Fibroblast of the aortic adventitia (primary cell): ENCODE measurements at places on chromosomes 1 and 21. TPM values are rescaled to one million over a fixed set of nuclear protein-coding genes. Genes with fewer than 3 reads are reported as not detected.

GRCh38 chr1:61301824-61302657, 219.7 kb downstream of the NFIA start:
- DNase-seq: peak; percentile 88

GRCh38 chr1:3555131-3555920, 56.0 kb downstream of the MEGF6 start:
- no peak for DNase-seq

FAM131C gene
- total RNA-seq: 0.08 and 0.63 TPM in 2 replicates

DNA sequence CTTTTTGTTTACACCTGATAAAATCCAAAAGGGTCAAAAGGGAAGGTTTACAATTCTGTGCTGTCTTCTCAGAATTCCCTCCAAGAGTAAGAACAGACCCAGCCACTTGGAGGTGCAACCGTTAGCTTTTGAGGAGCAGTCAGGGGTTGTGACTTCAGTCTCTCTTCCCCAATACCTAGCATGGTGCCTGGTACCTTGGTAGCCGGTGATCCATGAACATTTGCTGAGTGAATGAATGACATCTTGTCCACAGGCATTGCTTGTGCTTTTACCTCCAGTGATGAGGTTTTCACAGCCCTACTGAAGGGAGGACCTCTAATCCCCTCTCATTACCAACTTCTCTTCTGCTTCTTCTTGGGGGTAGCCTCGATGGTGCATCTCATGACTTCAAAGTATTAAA, 11.7 kb downstream of the GFI1 start:
- no peak for DNase-seq

GRCh38 chr21:34795175-34795547, 126.4 kb downstream of the CLIC6 start:
- peak; percentile 68 for DNase-seq

- no peak for DNase-seq
Observed at GRCh38 chr1:97488530-97488929, 432.3 kb downstream of the DPYD start.

DNA sequence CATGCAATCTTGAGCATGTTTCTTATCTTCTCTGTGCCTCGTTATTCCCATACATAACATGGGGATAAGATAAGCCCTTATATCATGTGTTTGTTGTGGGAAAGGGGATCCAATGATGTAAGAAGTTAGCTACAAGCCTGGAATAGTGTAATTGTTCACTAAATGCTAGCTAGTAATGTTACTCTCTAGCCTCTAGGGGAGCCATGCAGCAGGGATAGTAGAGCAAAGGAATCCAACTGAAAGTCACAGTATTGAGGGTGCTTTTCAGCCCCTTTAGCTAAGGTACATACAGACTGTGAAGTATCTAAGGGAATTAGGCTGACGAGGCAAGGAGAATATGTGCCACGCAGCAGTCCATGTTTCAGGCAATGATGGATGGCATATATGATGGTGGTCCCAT, 46.9 kb downstream of the IL23R start:
- DNase-seq: peak; percentile 14

GRCh38 chr1:186155594-186155993, 219.5 kb downstream of the TPR start:
- DNase-seq: peak; percentile 86

TTC34 gene
- total RNA-seq: 0.27 and 0.41 TPM in 2 replicates

GRCh38 chr1:64841330-64842065, 96.6 kb downstream of the RAVER2 start:
- DNase-seq: peak; percentile 12

- DNase-seq: no peak
Observed at GRCh38 chr1:10830961-10831668, 34.7 kb upstream of the CASZ1 start.

DNA sequence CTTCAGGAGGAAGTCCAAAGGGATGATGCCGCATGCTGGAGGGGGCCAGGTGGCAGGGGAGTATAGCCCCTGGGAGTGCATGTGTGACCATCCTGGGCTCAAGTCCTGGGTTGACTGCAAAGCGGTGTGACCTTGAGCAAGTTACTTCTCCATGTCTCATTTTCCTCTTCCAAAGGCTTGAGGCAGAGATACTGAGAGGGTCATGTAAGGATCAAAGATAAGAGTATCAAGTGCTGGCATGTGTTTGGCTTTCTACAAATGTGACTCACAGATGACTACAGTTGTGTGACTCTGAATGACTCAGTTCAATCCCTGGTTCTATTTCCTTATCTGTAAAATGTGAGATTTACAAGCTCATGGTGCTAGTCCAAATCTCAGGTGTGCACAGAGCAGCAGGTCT, 26.1 kb downstream of the PROK1 start:
- peak; percentile 75 for DNase-seq

DNA sequence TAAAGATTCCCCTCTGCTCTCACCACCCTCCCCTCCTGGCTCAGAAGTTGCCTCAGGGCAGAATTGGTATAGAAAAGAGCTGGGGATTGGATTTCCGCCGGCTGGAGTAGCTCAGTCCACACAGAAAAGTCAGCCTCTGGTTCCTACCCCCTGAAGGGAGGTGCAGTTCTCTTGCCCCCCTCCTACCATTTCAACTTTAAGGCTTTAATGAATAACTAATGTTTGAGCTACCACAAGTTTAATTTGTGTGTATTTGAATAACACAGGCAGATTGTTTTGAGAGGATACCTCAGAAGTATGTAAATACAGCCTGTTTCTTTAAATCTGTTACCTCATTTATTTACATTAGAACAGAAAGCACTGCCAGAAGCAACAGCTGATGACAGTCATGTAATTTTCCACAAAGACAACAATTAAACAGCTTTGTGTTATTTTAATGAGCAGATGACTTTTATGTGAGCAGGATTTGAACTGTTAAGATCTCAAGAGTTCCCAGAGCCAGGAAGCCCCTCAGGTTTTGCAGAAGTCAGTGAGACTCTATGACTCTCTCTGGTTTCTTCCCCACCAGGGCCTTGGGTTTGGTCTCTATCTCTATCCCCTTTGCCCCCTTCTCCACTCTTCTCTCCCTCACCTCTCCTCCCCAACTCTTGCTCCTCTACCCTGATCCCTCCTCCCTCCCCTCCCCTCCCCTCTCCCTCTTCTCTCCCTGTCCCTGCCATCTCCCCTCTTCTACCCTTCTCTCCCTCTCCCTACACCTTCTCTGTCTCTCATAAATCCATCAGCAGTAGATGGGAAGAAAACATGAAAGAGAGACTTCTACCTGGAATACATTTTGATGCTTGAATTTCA, 26.3 kb downstream of the DUSP10 start:
- DNase-seq: no peak

STPG1 gene
- total RNA-seq: 2.3 and 10.0 TPM in 2 replicates
